ENCODE measurements at places on chromosomes 13 and 19.

GRCh38 chr19:10412257-10412977 lies 7.9 kb upstream of the PDE4A start:
- DNase-seq = no peak

GRCh38 chr13:83831796-83832195 lies 50.5 kb downstream of the SLITRK1 start:
- DNase-seq = no peak

DNA sequence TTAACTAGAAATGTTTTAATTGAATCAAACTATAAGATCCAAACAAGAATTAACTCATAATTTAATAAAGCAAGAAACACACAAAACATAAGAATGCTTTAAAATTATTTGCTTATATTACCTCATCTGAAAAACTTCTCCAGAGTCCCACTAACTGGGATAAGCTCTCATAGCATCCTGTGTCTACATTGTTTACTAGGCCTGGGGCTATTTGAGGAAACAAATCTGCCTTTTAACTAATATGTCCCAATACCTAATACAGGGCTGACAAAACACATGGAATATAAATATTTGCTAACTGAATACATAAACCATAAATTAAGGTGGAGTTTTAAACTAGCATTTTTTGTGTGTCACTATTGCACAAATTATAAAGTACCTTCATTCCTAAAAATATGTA lies 1399.8 kb upstream of the SLC10A2 start:
- DNase-seq = no peak

DNA sequence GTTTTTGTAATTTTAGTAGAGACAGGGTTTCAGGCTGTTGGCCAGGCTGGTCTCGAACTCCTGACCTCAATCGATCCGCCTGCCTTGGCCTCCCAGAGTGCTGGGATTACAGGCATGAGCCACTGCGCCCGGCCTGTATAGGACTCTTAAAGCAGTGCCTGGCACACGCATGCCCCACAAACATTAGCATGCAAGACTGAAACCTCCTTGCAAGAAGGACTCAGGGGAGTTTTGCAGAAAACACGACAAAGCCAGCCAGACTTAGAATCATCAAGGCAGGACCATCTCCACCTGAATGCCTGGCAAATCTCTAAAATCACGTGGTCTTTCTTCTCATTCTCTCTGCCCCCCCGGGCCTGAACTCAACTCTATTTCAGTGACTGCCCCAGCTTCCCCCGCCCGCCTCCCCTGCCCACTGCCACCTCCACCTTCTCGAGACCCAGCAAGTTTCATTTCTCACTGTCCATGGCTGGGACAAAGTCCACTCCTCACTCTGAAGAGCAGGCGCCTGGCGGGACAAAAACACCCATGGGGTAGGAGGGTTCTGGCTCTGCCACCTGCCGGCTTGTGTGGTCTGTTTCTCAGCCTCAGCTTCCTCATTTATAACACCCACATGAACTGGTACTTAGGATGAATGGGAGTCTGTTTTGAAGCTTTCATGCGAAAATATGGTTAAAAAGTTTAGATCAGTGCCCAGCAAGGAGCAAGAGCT lies 2.4 kb downstream of the TICAM1 start:
- no peak for DNase-seq

- DNase-seq = no peak
These were observed 2.6 kb downstream of the GGN start for GRCh38 chr19:38385057-38385803.

DNA sequence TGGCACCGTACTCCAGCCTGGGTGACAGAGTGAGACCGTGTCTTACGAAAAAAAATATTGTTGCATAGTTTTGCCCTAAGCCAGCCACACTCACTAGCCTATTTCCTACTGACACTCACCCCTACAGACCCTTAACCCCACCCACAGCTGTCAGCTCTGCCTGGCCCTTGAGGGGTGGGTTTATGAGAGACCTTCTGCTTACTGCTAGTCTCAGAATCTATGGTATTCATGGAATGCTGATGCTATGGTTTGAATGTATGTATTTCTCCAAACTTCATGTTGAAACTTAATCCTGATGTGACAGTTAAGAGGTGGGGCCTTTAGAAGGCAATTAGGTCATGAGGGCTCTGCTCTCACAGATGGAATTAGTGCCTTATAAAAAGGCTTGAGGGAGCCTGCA lies 79.2 kb upstream of the LRCH1 start:
- no peak for DNase-seq

GRCh38 chr19:11223200-11223599 lies 16.2 kb upstream of the ANGPTL8 start:
- DNase-seq = no peak

GRCh38 chr19:6856749-6857372 lies 30.5 kb upstream of the ADGRE1 start:
- no peak for DNase-seq

GRCh38 chr19:46945694-46946489 lies 73.7 kb upstream of the NPAS1 start:
- no peak for DNase-seq
